ENCODE measurements at places on chromosomes 5 and 9.

DNA sequence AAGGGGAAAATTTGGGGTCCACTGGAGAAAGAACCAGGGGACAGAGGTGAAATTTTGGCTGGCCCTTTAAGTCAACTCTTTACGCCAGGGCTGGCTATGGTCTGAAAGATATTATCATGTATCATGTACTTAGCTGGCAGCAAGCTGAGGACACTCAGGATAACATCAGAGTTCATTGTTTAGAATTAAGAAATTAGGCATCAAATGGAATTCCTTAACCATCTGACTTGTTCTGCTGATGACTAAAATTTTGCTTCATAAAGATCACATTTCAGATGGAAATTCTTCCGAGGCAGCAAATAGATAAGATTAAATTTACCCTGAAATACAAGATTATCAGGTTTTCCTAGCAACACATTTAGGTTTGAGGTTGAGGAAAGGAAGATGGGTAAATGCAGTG is 269.4 kb upstream of the KLF9 start:
- no peak for DNase-seq

GRCh38 chr5:72145348-72145747 is 38.1 kb downstream of the MAP1B start:
- DNase-seq = no peak

- no peak for DNase-seq
Measured at GRCh38 chr5:73395256-73395655, 53.3 kb downstream of the FOXD1 start.

- no peak for DNase-seq
Measured at GRCh38 chr5:171306781-171307591, 2.1 kb upstream of the TLX3 start.

DNA sequence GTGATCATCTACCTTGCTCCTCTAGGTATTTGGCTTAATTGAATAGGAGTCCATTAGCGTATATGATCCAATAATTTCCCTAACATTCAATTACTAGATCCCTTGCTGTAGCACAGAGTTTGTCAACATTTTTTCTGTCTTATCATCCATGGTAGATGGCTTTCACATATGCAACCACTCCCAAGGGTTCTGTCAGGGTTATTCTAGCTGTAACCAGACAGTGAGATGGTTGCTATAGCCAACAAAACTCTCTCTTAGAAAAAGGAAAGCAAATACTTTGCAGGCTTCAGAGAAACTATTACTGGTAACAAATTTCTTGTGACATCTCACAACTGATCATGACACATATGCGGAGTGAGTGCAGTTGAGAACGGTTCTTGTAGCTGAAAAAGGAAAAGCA is 96.2 kb upstream of the EFNA5 start:
- DNase-seq = no peak

- no peak for DNase-seq
Measured at GRCh38 chr9:128193469-128194096, 2.2 kb upstream of the CIZ1 start.

- no peak for DNase-seq
Measured at GRCh38 chr9:136089697-136090045, 5.4 kb downstream of the NACC2 start.

- peak; percentile 5 for DNase-seq
Measured at GRCh38 chr5:90802474-90803317, 244.1 kb downstream of the ADGRV1 start.

- DNase-seq = no peak
Measured at GRCh38 chr5:116044073-116044472, 11.8 kb downstream of the ARL14EPL start.

GRCh38 chr9:94746541-94747370 is 20.3 kb downstream of the AOPEP start:
- DNase-seq = no peak

DNA sequence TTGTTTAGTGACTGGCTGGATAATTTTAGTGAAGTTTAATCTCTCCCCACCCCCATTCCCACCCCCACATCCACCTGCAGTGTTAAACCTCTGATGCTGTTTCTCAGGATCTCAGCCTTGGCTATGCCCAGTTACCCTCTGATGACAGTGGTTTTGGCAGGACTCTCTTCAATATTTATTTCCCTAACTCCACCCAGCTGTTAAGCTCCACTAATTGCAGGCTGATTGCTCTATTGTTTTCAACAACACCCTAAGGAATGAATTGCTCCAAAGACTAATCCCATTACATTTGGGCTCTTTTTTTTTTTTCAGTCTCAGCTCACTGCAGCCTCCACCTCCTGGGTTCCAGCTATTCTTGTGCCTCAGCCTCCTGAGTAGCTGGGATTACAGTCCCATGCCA is 46.3 kb downstream of the PHAX start:
- no peak for DNase-seq

DNA sequence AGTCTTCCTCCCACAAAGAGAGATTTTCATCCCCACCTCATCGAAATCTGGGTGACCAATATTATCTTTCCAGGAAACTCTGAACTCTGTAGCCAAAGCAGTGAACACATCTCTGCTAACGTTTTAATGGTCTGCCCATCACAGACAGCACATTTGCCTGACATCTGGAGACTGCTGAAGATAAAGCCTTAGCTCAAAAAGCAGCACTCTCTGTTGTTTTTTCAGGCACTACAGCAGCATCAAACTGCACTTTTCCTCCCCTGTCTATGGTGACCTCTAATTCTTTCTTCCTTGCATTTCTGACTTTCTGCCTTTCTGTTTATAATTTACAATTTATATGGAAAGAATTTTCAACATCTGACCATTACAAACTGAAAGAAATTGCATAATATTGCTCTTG is 66.8 kb downstream of the RAB3C start:
- DNase-seq = no peak

- no peak for DNase-seq
Measured at GRCh38 chr5:73256462-73256861, 83.5 kb downstream of the TMEM174 start.

DNA sequence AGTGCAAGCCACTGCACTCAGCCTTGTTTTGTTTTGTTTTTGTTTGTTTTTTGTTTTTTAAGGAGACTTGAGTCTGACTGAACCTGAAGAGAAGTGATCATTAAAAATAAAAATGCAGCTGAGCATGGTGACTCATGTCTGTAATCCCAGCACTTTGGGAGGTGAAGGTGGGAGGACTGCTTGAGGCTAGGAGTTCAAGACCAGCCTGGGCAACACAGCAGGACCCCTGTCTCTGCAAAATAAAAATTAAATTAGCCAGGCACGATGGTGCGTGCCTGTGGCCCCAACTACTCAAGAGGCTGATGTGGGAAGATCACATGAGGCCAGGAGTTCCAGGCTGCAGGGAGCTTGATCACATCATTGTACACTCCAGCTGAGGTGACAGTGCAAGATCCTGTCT is 6.2 kb downstream of the SLC1A1 start:
- no peak for DNase-seq

GRCh38 chr9:97752274-97752673 is 55.1 kb upstream of the XPA start:
- DNase-seq = no peak

DNA sequence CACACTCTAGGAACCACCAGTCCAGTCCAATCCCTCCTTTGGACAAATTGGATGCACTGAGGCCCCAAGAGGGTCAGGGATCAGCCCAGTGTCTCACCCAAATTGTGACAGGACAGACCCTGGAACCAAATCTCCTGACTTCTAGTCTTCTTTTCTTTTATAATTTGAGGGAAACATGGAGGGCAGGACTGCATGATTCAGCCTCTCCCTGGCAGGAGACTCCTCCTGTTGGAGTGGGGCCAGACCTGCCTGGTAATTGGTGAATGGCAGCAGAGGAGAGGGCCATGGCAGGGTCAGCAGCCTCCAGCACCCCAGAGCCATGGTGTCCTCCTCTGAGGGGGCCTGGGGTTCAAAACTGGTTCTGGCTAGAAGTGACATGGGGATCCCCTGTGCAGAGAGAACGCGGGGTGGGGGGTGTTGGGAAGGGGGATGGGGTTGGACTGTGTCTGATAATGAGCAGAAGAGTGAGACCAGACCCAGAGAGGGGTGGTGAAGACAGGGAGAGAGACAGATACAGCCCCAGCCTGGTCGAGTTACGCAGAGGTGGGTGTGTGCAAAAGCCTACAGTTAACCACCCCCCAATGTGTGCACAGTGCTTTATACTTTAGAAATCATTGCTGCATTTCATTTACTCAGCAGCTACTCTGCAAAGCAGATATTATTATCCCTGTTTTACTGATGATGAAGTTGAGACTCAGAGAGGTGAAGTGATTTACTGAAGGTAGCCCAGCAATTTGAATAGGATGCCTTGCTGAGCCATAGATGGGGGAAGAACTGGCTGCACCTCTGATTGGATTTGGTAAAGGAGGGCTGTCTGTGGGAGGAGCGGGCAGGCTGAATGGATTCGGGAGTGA is 3.8 kb upstream of the SYNPO start:
- no peak for DNase-seq

DNA sequence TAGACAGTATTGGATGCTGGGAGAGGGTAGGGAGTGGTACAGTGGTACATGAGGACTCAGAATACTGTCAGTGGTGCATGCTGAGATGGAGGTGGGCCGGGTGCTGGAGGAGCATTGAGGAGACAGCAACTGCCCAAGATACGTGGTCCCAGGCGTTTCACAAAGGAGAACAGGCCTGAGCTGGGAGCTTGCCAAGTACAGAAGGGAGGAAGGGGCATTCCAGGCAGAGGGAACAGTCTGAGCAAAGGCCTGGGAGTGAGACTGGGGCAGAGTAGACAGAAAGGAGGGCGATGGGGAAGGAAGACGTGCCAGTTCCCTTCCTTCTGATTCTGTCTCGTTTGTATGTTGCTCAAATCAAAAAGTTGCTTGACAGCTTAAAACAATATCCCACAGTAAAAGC is 15.2 kb downstream of the GALNT12 start:
- DNase-seq = no peak

GRCh38 chr9:14993061-14993800 is 83.0 kb upstream of the FREM1 start:
- peak; percentile 64 for DNase-seq

- no peak for DNase-seq
Measured at GRCh38 chr5:22665801-22666200, 187.3 kb downstream of the CDH12 start.

GRCh38 chr9:94100152-94100879 is 16.1 kb downstream of the PTPDC1 start:
- no peak for DNase-seq

DNA sequence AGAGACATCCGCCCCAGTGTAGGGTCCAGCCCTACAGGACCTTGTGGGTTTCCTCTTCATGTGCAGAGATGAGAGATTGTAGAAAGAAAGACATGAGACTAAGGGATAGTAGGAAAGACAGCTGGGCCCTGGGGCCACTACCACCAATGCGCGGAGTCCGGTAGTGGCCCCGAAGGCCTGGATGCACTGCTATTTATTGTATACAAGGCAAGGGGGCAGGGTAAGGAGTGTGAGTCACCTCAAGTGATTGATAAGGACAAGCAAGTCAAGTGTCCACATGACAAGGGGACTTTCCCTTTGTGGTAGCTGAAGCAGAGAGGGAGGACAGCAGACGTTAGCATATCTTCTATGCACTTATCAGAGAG is 6.2 kb upstream of the TMEM141 start:
- no peak for DNase-seq

GRCh38 chr9:89661956-89662717 is 57.3 kb downstream of the GADD45G start:
- DNase-seq = no peak

DNA sequence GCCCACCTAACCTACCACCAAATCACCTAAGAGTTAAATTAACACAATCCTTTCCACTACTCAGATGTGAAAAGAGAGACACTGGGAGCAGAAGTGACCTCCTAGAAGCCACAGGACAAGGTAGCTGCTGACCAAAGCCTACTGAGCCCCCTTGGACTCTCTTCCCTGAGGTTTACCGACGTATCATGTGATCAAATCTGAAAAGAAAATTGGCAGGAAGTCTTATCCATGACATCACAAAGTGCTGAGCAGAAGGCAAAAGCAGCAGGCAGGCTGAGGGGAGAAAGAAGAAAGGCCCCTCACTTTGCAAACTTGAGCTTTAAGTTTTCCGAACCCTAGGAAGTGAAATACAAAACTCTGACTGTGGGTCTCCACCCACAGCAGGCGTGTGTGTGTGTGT is 11.1 kb downstream of the PRELID2 start:
- no peak for DNase-seq

GRCh38 chr9:18438951-18439350 is 35.0 kb upstream of the ADAMTSL1 start:
- no peak for DNase-seq

GRCh38 chr9:110582156-110582555 is 2.6 kb upstream of the SVEP1 start:
- no peak for DNase-seq

GRCh38 chr5:116880150-116880549 is 305.5 kb upstream of the SEMA6A start:
- DNase-seq = no peak

DNA sequence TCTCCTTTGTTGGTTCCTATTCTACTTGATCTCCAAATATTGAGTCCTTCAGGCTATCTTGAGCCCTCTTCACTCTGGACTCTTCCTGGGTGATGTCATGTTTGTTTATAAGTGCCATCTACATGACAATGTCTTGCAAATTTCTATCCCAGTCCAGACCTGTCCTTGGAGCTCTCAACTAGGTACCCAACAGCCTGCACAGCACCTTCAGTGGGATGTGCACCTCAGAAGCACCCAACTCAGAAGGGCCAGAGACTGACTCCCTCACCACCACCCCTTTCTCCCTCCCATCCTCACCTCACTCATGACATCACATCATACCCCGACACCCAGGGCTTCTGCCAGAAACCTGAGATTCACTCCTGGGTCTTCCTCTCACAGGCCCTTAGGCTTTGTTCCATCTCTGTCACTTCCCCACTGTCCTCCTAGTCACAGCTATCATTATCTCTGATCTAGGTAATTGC is 14.4 kb downstream of the TXN start:
- DNase-seq = no peak

- no peak for DNase-seq
Measured at GRCh38 chr5:19179571-19179970, 808.4 kb downstream of the CDH18 start.

- no peak for DNase-seq
Measured at GRCh38 chr9:124860582-124861341, 995 bp downstream of the RPL35 start.

DNA sequence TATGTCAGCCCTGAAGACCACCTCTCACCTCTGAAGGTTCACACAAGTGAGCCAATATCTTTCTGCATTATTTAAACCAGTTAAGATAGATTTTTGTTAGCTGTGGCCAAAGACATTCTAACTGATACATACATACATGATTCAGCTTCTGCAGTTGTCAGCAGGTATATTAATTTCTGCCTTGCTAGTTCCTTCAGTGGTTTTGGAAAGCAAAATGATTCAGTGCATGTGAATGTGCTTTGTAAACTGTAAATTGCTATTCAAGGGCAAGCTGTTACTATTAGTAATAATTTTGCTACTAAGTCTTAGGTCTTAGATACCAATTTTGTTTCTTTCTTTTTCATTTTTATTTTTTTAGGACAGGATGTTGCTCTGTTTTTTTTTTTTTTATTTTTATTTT is 89.2 kb upstream of the ERBIN start:
- no peak for DNase-seq

GRCh38 chr9:133355881-133356357 is 368 bp downstream of the SURF1 start:
- no peak for DNase-seq

DNA sequence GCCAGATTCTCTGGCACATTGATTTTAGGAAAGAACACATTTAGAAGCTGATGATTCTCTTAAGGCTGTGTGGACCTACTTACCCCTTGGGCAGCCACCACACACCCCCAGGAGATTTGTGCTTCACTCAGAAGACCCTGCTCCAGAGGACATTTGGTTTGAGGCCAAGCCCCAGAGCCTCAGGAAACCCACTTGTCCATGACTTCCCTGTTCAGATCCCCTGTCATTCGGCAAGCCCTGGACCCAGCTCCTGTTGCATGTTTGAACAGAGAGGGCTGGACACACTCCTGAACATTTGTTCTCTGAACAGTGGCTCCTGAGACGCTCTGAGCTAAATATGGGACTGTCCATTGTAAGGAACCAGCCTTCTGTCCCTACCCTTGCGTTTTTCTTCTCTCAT is 82.1 kb downstream of the AMBP start:
- no peak for DNase-seq
